CD4-positive, alpha-beta T cell treated with Interferon alpha-2 for 1 hour (primary cell): ENCODE measurements at places on chromosomes 1 and 21.

DNA sequence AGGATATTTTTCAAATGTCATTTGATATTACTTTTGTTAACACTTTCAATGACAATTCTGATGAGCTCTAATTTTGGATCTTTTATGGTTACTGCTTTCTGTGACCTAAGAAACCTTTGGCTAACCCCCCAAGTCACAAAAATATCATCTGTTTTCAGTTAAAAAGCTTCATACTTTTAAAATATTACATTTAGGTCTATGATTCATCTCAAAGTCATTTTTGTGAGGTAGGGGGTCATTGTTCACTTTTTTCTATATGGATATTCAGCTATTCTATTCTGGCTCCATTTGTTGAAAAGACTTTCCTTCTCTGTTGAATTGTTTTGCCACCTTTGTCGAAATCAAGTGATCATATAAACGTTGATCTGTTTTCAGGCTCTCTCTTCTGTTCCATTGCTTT, 44.8 kb downstream of the UCHL5 start:
- no peak for DNase-seq

- peak; percentile 85 for DNase-seq
Observed at GRCh38 chr1:155086128-155086741, 7.6 kb downstream of the EFNA3 start.

- no peak for DNase-seq
Observed at GRCh38 chr1:228112617-228113016, 3.5 kb upstream of the MRPL55 start.

- peak; percentile 28 for DNase-seq
Observed at GRCh38 chr1:9822897-9823692, 670 bp downstream of the CLSTN1 start.

- no peak for DNase-seq
Observed at GRCh38 chr1:55547405-55547804, 332.2 kb upstream of the USP24 start.

DNA sequence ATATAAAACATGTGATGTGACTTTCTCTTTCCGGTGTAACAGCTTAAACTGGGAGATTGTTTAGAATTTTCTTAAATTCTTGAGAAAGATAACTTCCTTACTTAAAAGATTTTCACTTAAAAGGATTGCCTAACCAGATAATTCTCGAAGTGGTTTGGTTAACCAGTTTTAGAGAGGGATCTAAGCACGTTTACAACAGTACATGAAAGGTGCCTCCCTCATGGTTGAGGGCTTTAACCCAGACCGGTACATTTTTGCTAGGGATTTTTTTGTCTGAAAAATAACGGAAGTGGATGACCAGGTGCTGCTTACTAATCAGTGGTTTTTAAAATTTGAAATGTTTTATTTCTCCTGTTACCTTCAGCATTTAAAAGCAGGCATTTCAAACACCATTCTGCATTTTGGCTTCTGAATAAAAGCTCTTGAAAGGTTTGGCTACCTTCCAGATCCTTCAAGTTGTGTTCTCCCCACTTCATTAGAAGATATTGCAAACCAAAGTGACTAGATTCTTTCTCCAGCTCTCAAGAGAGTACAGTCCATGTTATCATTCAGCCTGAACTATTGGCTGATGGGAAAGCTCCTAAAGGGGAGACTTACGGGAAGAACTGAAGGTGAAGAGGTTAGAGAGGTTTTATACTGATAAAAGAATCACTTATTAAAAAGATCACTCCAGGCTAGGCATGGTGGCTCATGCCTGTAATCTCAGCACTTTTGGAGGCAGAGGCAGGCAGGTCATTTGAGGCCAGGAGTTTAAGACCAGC, 12.8 kb downstream of the S100PBP start:
- no peak for DNase-seq

DNA sequence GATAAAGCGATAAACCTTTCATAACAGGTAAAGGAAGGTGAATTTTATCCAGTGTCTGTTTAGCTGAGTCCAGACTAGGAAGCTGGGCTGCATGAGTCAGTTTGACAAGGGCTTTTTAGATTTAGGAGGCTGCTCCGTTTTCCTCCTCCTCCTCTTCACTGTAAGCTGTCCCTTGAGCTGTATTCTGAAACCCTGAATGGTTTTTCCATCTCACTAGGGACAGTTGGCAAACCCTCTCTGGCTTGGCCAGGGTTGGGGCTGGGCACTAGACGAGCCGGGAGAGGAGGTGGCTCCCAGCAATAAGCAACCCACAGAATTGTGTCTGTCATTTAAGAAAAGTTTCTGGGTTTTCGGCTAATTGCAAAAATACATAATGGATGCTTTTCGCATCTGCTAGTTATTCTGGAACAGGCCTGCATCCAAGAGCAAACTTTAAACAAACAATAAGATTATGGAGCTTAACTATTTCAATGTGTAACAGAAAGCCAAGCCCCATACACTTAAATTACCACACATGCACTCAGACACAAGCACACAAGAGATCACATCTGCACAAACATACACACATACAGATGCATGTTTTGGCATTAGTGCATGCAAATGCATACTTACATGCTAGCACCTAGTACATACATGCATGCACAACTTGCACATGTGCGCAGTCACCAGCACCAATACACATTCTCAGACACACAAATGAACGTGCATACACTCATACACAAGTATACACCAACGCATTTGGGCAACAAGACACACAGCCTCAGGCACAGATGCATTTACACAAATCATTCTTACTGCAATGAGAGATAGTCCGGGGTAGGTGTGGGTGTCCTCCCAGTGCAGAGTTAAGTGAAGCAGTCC, 27.8 kb upstream of the FOXE3 start:
- DNase-seq: no peak

DNA sequence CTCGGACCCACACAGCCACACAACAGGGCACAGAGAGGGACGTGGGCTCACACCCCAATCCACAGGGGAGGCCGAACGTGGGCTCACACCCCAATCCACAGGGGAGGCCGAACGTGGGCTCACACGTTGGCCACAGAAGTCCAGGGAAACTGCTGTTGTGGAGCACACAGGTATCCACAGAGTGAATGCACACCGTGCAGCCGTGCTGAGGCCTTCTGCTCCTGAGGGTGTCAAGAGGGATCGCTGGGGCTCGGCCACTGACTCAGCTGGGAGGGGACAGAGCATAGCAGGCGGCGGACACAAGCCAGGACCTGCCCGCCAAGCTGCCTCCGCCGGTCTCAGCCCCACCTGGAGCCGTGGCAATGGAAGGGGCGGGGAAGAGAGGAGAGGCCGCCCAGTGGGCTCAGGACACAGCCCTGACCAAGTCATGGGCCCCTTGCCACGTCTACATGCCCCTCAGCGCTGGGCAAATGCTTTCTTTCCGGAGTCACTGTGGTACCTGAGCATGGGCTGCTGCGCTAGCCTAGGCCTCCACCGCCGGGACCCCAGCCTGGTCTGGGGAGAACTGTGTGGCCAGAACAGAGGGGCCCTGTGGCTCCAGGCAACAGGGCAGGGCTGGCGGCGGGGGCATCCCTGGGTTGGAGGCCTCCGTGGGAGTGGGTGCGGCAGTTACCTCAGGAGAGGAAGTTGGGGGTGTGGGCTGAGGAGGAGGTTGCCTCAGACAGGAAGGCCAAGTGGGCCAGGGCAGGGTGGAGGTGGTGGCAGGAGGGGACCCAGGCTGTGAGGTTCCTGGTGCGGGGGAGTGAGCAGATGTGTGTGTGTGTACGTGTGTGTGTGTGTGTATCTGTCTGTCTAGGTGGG, 1.2 kb downstream of the SYTL1 start:
- peak; percentile 79 for DNase-seq

DNA sequence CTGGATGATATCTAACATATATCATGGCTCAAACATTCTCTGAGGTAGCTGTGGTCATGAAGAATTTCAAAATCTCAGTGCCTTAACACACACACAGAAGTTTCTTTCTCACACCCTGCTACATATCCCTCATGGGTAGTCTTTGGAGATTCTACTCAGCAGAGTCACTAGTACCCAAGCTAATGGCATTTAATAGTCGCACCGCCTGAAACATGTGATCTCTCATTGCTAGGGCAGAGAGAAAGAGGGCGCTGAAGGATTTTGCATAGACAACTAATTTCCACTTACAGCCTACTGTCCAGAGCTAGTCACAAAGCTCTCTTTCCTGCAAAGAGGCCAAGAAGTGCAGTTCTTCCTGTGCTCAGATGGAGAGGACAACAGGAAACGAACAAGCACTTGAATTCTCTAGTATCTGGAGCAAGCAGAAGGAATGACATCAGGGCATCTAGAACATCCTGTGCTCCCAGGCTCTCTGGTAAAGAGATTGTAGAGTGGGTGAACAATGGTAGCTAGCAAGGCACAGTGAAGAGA, 183.4 kb upstream of the PTBP2 start:
- no peak for DNase-seq

DNA sequence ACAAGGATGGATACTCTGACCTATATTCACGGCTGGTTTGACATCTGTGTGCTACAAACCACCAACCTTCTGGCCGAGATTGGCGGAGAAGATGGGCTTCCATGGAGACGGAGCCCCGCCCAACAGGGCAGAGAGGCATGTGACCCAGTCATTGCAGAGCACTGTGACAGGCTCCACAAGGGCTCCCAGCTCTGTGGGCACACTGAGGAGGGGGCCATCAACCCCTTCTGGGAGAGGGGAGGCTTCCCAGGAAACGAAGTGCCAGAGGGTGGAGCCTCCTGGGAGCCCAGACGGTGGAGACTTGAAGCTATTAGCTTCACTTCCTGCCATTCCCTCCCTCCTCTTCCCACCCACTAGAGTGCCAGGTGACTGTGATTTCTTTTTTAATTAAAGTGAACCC, 71.6 kb upstream of the IFFO2 start:
- no peak for DNase-seq

- DNase-seq: no peak
Observed at GRCh38 chr1:202944438-202944921, 13.6 kb downstream of the ADIPOR1 start.

DNA sequence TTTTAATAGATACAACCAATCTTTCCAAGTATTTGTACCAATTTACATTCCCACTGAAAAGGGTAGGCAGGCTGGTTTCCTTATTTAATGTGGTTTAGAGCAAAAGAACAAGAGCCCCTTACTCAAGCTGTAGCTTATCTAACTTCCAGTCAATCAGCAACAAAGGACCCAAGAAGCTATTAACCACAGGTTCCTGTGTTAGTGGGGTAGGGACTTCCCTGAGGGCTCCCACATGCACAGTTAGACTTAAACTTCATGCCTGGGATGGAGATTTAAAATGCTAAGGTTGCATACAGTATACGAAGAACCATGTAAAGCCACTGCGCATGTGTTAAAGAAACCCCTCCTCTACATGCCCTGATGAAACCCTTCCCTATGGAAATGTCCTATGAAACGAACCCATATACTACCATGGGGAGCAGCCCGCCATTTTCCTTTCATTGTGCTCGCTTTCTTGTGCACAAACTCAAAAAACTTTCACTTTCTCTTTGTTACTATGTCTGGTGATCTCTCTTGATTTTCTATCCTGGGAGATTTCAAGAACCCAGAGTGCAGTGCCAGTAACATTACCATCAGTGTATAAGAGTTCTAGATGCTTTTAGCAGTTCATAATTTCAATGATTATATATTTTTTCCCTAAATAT, 23.3 kb upstream of the ST6GALNAC5 start:
- peak; percentile 18 for DNase-seq

DNA sequence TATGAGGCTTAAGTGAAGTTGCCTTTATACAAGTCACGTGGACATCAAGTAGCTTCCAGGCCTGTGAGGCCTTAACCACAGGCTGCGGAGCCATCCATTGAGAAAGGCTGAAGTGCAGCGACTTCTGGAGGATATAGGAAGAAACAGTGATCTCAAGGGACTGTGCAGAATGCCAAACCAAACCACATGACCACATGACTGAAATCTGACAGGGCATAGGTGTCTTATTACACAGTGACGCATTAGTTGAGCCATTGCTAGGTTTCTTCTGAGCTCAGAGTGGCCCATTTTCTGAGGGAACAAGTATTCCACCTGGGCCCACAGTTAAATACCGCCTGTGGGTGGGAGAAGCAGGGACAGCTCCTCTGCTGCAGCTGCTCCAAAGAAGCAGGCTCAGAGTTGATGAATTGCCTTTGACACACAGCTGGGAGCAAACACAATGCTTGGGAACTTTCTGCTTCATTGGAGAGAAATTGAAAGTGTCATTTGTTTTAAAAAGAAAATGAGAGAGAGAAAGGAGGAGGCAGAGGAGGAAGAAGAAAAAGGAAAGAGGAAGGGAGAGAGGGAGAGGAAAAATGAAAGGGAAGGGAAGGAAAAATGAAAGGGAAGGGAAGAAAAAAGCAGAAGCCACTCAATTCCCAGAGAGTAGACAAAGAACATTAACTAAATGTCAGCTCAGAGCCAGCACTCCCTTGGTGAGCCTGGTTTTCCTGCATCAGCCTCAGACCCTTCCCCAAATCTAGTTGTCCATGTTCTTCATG, 94.4 kb downstream of the COLGALT2 start:
- DNase-seq: no peak

GRCh38 chr1:145908653-145909052, 1.2 kb downstream of the ITGA10 start:
- no peak for DNase-seq

DNA sequence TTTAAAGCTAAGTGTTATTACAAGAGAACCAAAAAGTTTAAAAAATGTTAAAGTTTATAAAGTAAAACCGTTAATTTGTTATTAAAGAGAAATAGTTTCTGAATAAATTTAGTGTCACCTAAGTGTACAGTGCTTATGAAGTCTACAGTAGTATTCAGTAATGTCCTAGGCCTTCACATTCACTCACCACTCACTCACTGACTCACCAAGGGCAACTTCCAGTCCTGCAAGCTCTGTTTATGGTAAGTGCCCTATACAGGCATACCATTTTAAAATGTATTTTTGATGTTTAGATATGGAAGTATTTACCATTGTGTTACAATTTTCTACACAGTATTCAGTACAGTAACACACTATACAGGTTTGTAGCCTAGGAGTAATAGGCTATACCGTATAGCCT, 60.1 kb upstream of the GCLM start:
- no peak for DNase-seq

DNA sequence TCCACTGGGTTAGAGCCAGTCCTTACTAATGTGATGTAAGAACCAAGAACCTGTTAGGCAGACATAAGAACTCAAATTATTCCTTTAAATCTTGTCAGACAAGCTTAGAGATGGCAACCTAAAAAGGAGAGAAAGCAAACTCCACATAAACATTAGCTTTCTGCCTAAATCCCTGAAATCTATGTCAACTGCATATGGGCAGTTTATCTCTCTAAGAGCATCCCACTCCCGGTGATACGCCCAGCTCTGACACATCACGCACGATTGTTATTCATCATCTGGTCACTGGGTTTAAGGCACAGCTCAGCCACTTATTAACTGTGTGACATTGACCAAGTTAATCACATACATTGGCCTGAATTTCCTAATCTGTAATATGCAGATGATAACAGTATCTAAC, 323.7 kb downstream of the HHIPL2 start:
- DNase-seq: no peak
